Stimulated activated CD8-positive, alpha-beta memory T cell treated with anti-CD3 and anti-CD28 coated beads, Interleukin-7, amount 100 ng/mL, for 1 hour (primary cell): ENCODE measurements at places on chromosomes 4 and X.

- DNase-seq, result no peak
Measured at GRCh38 chr4:119070301-119070700, 65.3 kb upstream of the MYOZ2 start.

DNA sequence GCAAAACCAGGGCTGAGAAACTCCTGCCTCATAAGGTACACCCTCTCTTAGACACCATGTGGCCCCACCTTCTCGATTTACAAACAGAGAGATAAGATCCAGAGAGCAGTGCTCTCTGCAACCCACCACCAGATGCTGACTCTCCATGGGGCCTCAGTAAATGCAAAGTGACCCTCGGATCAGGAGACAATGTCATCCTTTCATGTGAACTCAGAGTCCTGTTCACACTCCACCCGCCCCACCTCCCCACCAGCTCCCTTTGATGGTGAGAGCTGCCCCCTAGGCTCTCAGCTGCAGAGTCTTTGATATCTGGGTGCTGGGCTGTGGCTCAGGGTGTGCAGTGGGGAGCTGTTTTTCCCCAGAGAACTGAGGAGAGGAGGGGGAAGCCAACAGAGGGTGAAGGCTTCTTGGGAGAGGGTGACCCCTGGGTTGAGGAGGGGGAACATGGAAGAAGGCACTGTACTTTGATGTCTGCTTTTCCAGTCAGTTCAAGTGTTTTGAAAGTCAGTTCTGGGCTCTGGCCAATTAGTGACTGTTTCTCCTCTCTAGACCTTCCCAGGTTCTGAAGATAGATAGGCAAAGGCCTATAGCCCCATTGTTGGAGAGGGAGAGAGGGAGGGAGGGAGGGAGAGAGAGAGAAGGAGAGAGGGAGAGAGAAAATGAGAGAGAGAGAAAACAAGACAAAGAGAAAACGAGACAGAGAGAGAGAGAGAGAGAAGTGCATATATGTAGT, 88.2 kb downstream of the SCD5 start:
- DNase-seq, result no peak

GRCh38 chr4:19534159-19534558, 717.5 kb upstream of the SLIT2 start:
- no peak for DNase-seq

- DNase-seq, result no peak
Measured at GRCh38 chrX:154648931-154649330, 4.4 kb downstream of the CTAG2 start.

GRCh38 chrX:84611843-84612636, 109.8 kb upstream of the HDX start:
- no peak for DNase-seq

GRCh38 chrX:38726612-38727011, 74.6 kb upstream of the MID1IP1 start:
- no peak for DNase-seq
